ENCODE measurements at places on chromosomes 1 and 21.
A peak's percentile ranks its signal among the peaks of the same experiment; 100 is the strongest.

DNA sequence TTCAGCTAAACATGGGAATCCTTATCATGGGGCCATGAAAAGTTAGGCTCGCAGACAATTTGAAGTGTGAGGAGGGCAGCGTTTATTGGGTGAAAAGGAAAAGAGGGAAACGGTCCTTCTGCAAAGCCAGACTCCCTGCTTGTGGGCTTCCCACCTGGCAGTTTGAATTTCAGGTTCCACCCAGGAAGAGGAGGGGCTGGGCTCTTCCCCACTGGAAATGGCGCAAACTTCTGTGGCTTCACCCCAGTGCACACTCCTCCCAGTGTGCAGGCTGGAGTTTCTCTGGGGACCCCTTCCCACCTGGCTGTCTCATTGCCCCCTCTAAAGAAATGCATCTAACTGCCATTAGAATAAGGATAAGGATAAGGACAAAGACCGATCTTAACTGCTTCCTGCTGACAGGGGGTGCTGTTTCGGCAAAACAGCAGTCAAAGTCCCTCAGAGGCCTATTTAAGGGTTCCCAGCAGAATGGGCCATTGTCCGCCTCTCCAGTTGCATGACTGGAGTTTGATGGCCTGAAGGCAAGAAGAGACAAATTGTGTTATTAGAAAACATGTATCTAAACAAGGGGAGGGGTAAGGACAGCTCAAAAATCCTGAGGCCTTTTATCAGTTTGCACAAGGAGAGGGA is 20.4 kb downstream of the AIM2 start:
- no peak for DNase-seq

DNA sequence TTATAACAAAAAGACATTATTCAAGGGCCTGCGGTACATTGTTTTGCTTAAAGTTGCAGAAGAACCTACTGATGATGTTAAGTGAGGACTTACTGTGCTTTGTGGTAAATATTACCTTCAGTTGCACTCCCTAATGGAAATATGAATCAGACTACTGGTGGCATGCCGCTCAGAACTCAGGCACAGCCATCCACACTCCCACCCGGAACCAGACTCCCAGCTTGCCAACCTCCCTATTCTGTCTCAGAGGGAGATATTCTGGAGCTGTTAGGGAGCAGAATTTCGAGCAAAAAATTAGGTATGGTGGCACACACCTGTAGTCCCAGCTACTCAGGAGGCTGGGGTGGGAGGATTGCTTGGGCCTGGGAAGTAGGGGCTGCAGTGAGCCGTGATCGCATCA is 13.1 kb downstream of the PGBD5 start:
- DNase-seq = no peak

GRCh38 chr21:25563361-25564116 is 43.7 kb downstream of the MRPL39 start:
- no peak for DNase-seq

DNA sequence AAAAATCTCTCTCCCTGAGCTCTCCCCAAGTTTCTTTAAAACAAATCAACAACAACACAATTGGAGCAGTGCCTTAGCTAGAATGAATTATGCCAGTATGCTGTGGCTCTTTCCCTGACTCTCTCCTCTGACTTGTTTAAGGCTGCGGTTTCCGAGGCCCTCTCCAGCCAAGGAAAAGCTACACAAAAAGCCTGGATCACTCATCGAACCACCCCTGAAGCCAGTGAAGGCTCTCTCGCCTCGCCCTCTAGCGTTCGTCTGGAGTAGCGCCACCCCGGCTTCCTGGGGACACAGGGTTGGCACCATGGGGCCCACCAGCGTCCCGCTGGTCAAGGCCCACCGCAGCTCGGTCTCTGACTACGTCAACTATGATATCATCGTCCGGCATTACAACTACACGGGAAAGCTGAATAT is 1.9 kb downstream of the S1PR1 start:
- peak; percentile 37 for DNase-seq

DNA sequence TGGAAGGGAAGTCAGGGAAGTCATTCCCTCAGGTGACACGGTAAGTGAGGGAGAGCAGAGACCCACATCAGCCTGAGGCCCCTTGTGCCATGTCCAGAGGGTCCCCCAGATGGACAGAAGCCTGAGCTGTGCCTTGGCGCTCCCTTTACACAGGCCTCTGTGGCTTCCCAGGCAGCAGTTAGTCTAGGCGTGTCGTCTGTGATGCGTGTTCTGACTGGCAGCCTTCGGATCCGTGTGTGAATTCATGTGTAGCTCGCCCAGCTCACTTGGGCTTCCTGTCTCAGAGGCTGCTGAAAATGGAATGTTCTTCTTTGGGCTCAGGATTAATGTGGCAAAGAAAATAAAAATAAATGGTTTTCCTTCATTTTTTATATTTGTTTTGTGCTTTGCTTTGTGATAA is 28.3 kb downstream of the PRMT2 start:
- DNase-seq = no peak

DNA sequence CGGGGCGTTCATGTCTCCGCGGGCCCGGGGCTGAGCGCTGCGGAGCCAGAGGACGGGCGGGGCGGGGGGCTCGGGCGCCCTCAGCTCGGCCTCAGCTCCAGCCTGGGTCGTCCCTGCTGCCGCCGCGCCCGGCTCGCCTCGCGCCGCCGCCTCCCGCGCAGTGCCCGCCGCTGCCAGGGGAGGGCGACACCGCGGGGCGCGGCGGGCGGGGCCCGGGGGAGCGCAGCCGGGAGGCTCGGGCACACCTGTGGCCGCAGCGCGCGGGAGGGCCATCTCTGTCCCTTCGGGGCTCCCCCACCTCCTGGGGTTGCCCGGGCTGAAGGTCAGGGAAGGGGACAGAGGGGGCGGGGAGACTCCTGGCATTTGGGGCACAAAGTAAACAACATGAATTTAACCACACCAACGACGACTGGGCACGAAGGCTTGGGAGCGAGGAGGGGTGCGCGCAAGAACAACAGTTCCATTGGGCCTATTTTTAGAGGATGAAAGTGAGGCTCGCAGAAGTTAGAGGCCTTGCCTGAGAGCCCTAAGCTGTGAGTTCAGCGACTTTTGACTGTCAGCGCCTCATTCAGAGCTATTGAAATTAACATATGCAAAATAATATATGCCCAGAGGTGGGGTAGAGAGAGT is at the start of gene FAM131C:
Gene FAM131C (minus strand): TSS at position 162 of the 630 bp plus-strand sequence. CDS start 209 bp downstream, outside the sequence.
- DNase-seq = peak; percentile 89

DNA sequence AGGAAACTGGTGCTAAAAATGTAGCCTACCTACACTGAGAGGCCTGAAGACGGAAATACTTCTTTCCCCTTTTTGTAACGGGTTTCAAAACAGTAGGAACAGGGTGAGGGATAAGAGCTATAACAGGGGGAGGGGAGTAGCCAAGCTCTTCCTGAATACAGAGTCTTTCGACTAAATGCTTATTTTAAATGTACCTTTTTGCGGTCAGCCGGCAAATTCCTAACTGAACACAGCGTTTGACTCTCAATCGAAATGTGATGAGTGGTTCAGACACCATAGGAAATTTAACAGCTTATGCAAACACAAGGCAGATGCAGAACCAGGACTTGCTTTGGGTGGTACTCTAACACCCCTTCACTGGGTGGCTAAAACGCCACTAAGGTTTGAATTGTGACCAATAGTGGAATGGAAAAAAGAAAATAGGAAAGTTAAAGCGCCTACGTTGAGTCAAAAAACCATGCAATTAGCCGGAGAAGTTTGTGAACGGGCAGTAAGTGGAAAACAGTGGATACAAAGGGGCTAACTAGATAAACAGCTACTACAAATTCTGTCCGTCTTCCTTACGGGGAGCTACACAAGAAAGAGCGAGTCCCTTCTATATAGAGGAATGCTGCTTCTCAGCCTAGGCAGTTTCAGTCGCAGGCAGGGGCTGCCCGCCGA is 1.7 kb downstream of the EGLN1 start:
- DNase-seq = peak; percentile 53

GRCh38 chr1:232489256-232489655 is 140.7 kb downstream of the SIPA1L2 start:
- no peak for DNase-seq

GRCh38 chr1:15222653-15223303 is 24.2 kb upstream of the FHAD1 start:
- no peak for DNase-seq

GRCh38 chr1:170806961-170807360 is 128.4 kb upstream of the MROH9 start:
- no peak for DNase-seq

DNA sequence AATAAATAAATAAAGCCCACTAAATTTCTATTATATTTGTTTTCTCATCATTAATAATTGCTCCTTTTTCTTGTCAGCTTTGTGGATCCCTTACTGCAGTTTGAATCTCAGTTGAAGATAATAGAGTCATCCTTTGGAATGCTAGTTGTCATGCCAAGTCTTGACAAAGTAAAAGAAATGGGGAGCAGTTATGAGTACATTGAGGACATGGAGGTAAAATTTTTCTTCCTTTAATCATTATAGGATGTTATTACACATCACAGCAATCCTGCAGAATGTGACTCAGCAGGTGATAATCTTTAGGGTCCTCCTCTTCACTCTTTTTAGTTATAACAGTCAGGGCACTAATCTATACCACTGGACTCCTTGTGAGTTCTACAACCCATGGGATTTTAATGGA is 24.1 kb downstream of the MROH9 start:
- no peak for DNase-seq

DNA sequence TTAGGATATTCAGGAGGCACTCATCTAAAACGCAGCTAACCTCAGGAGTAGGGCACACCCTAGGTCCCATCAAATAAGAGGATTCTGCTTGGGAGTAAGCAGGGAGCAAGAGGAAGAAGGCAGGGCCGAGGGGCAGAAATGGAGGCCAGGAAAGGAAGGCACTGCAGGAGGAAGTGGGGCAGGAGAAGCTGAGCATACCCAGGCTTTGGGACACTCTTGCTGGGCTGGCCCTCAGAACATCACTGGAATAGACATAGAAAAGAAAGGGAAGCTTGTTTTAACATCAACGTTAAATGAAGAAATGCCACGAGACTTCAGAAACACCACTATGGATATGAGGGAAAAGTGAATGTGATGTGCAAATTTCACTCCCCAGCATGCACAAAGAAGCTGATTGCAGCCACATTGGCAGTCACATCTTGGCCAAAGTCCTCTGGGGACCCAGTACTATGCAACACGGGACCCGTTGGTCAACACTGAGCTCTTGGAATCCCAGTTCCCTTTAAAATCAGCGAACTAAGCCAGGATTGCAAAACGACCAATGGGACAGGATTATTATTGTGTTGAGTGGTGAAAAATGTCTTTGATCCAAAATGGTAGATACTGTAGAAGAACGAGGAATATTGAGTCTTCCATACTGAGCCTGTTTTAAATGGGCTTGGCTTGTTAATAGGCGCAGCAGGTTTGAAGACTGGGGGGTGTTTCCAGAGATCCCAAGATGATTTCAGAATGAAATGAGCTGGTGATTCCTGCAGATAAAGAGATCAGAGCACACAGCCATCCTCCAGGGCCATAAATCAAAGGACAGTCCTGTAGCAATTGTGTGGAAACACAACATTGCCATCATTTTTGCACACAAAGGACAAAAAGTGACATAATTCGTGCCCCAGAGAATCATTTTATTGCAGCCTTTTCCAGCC is 152.4 kb downstream of the TOMM20 start:
- DNase-seq = no peak

- no peak for DNase-seq
Measured at GRCh38 chr1:110102081-110102480, 10.2 kb upstream of the UBL4B start.

- peak; percentile 79 for DNase-seq
Measured at GRCh38 chr21:40680311-40680710, 166.6 kb downstream of the DSCAM start.

- peak; percentile 59 for DNase-seq
Measured at GRCh38 chr21:31558189-31558961, 101.1 kb upstream of the SOD1 start.

DNA sequence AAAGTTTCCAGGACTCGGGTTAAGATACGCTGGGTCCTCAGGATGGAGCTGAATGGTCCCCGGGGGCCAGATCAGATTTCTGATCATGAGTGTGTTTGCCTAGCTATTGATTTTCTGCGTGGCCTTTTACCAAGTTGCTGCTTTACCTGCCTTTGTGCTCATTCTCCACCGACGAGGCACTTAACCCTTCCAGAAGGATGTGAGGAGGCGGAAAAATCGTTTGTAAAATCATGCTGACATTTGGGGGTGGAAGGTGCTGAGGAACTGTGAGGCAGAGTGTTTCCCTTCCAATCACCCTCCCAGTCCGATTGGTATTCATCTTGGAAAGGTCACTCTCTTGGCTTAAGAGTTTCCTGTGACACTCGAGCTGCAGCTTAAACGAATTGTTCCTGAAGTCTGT is 337.1 kb upstream of the KAZN start:
- no peak for DNase-seq

GRCh38 chr1:150875197-150876118 is 941 bp downstream of the ARNT start:
- no peak for DNase-seq

- DNase-seq = no peak
Measured at GRCh38 chr1:181390410-181391077, 92.8 kb upstream of the CACNA1E start.

DNA sequence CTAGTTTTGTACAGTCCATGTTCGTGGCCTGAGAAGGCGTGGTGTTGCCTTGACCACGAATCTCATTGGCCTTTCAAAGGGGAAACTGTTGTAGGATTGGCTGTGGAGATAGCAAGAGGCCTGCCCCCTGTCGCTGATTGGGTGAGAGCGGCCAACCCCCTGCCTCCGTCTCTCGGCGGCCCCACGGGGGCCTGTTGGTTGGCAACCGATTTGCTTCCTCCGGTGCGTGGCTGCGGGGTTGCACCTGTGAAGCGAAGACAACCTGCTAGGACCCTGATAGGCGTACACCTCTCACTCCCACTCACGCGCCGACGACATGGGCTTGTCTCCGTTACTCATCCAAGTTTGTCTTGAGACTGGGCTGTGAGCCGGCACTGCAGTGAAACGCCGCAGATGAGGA is at the start of gene UBE2U:
Gene UBE2U (plus strand): TSS at position 204 of the 400 bp plus-strand sequence. CDS start 428 bp downstream, outside the sequence.
- DNase-seq = no peak

- DNase-seq = no peak
Measured at GRCh38 chr1:209761011-209761635, 5.3 kb downstream of the TRAF3IP3 start.

DNA sequence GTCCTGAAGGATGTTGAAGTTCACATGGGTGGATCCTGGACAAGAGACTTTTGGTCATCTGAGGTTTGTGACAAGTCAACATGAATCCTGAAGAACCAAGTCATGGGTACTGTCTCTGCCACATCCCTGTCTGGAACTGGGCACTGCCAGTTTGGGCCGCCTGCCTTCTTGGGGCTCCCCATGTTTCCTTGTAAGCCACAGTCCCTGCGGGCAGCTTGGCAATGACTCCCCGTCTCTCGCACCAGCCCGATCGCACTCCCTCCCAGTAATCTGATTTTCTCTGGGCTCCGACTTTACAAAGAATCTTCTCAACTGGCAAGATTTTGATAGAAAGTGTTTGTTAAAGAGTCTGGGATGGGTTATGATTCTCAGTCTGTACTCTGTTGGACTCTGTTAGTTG is 80.4 kb downstream of the DDX20 start:
- no peak for DNase-seq

DNA sequence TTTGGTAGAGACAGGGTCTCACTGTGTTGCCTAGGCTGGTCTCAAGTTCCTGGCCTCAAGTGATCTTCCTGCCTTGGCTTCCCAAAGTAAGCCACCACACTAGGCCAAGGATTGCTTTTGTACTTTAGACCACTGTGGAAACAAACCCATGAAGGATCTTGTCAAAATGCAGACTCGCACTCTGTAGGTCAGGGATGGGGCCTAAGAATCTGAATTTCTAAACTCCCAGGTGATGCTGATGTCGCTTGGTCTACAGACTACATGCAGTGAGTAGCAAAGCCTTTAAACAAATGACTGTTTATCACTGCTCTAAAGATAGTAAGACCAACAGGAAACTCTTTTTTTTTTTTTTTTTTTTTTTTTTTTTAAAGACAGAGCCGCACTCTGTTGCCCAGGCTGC is 54.1 kb upstream of the MUTYH start:
- peak; percentile 73 for DNase-seq

Data from MM.1S (cell line).